Endodermal cell (in vitro differentiated cells): ENCODE measurements at places on chromosomes 12 and 14. TPM values are rescaled to one million over a fixed set of nuclear protein-coding genes. Genes with fewer than 3 reads are reported as not detected.

DNA sequence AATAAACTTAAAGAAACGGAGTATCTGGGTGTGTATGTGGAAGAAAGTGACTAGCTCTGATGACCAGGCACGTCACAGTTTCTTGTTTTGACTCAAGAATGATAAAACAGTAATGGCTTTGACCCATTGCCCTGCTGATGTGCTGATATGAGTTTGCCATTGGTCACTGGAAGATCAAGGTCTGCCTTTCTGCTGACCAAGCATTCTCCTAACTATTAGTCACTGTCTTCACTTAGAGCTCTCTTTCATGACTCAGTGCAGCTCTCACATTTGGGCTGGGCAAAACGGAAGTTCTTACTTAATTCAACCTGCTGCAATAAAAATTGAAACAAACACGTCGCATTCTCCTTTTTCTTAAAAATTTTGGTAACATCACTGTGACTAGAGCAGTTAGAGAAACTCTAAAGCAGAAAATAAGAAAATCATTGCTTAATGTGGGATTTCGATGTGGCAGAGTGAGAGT lies 366.7 kb downstream of the BTG1 start:
- H3K27ac ChIP-seq = no peak overlapping the region
- H3K27me3 ChIP-seq = no peaks in the 10 kb centered on the region
- H3K36me3 ChIP-seq = no peaks in the 10 kb centered on the region
- H3K4me1 ChIP-seq = no peaks in the 10 kb centered on the region
- no peak overlapping the region for H3K4me3 ChIP-seq

Gene GUCY2C
- total RNA-seq = 0.54 to 1.4 TPM (median 1.0 TPM) in 3 replicates

- no peaks in the 10 kb centered on the region for H3K27me3 ChIP-seq
- H3K4me3 ChIP-seq = no peak overlapping the region
- peak overlapping the region; percentile 38 for H3K27ac ChIP-seq
- DNase-seq = no peak
These were observed 11.8 kb upstream of the ENDOU start for GRCh38 chr12:47736877-47737676.

- H3K27me3 ChIP-seq = no peaks in the 10 kb centered on the region
- H3K4me3 ChIP-seq = no peak overlapping the region
- H3K4me1 ChIP-seq = peaks cover 7% of the 10 kb centered on the region
- H3K36me3 ChIP-seq = peaks cover 45% of the 10 kb centered on the region
- no peak overlapping the region for H3K27ac ChIP-seq
These were observed 866 bp downstream of the NPFF start for GRCh38 chr12:53506450-53506785.

Gene PLEKHA5
- 117 and 139 TPM in 2 replicates for total RNA-seq

- H3K27ac ChIP-seq = no peak overlapping the region
- H3K4me3 ChIP-seq = no peak overlapping the region
- peaks cover 50% of the 10 kb centered on the region for H3K27me3 ChIP-seq
- H3K36me3 ChIP-seq = no peaks in the 10 kb centered on the region
- H3K4me1 ChIP-seq = peaks cover 22% of the 10 kb centered on the region
- DNase-seq = no peak
These were observed 20.2 kb downstream of the FBXL14 start for GRCh38 chr12:1573960-1574864.

DNA sequence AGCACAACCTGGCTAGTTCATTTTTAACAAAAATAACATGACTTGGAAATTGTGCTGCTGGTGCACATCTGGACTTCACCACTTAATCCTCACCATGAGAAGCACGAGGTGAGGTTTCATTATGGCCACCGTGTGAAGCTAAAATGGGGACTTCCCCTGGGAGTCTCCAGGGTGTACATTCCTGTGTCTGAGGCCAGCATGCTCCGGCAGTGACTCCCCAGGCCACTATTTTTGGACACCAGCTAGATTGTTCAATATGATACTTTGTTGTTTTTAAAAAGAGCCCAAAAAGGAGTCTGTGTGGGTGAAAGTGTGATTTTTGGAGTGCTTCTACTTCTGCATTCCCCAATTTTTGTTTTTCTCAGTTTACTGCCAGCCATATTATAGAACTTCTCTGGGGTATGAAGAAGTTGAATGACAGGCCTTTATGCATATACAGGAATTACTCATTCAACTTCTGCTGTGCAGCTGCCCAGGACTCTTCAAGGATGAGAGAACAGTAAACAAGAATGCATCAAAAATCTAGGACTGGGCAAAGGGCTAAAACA lies 16.9 kb upstream of the AICDA start:
- no peak for DNase-seq
- H3K36me3 ChIP-seq = no peaks in the 10 kb centered on the region
- no peak overlapping the region for H3K27ac ChIP-seq
- H3K4me3 ChIP-seq = no peak overlapping the region

DNA sequence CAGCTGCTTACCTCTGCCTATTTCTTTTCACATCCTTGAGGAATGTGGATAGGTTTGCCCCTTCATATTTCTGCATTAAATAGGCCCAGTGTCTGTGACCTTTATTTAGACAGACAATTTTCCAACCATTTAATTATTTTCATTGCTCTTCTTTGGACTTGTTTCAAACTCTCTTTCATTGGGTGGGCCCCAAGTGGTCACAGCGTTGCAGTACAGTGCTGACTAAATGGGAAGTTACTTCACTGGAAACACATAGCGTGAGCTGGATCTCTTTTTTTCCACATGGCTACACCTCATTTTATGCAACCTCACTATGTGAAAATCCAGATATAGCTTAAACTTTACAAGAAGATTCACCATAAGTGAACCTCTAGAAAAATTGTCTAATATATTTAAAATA lies 438.9 kb downstream of the ADAMTS20 start:
- H3K4me3 ChIP-seq = no peak overlapping the region
- H3K27ac ChIP-seq = no peak overlapping the region
- H3K4me1 ChIP-seq = no peaks in the 10 kb centered on the region

GRCh38 chr14:68688872-68689371 lies 103.9 kb downstream of the ZFP36L1 start:
- H3K4me3 ChIP-seq = no peak overlapping the region
- no peaks in the 10 kb centered on the region for H3K36me3 ChIP-seq
- no peak for DNase-seq
- H3K4me1 ChIP-seq = no peaks in the 10 kb centered on the region
- peak overlapping the region; percentile 92 for H3K27ac ChIP-seq

DNA sequence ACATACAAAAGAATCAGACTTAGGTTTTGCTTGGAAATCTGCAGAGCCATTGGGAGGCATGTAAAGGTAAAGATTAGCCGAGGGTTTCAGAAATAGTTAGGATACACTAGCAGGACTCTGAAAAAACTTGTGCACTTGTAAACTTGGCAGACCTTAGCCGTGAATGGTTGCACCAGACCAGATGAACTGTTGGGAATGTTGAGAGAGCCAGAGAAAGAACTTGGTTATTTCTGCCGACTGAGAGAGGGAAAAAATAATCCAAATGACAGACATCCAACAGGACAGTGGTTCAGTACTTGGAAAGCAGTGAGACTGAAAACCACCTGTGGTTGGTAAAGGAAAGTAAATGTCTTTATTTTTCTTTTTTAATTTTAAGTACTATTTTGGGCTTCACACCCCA lies 222.5 kb upstream of the DDHD1 start:
- H3K4me3 ChIP-seq = no peak overlapping the region
- no peak for DNase-seq

- peaks cover 16% of the 10 kb centered on the region for H3K36me3 ChIP-seq
- H3K4me3 ChIP-seq = no peak overlapping the region
- H3K4me1 ChIP-seq = no peaks in the 10 kb centered on the region
- peak; percentile 41 for DNase-seq
- H3K27me3 ChIP-seq = no peaks in the 10 kb centered on the region
These were observed 10.0 kb downstream of the ANKRD9 start for GRCh38 chr14:102499401-102500157.

DNA sequence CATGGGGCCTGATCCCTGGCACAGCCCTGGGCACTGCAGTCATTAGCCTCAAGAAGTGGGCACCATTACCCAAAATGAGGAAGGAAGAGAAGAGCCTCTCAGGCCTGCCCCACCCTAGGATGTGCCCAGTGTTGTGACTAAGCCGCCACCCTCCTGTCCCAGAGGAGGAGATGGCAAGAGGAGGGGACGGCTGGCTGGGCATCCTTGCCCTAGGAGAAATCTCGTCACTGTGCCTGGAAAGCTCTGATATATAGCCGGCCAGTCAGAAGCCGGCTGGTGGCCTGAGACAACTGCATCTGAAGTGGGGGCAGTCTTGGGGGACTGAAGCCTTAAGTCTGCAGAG lies 115.2 kb downstream of the LGMN start:
- no peaks in the 10 kb centered on the region for H3K36me3 ChIP-seq
- peaks cover 18% of the 10 kb centered on the region for H3K27me3 ChIP-seq
- no peak overlapping the region for H3K4me3 ChIP-seq
- no peaks in the 10 kb centered on the region for H3K4me1 ChIP-seq
- DNase-seq = no peak
- H3K27ac ChIP-seq = no peak overlapping the region

- no peak overlapping the region for H3K27ac ChIP-seq
- H3K27me3 ChIP-seq = peaks cover 19% of the 10 kb centered on the region
- H3K4me3 ChIP-seq = no peak overlapping the region
- H3K4me1 ChIP-seq = no peaks in the 10 kb centered on the region
- peaks cover 20% of the 10 kb centered on the region for H3K36me3 ChIP-seq
- no peak for DNase-seq
These were observed 13.7 kb downstream of the SIX4 start for GRCh38 chr14:60710494-60710893.

DNA sequence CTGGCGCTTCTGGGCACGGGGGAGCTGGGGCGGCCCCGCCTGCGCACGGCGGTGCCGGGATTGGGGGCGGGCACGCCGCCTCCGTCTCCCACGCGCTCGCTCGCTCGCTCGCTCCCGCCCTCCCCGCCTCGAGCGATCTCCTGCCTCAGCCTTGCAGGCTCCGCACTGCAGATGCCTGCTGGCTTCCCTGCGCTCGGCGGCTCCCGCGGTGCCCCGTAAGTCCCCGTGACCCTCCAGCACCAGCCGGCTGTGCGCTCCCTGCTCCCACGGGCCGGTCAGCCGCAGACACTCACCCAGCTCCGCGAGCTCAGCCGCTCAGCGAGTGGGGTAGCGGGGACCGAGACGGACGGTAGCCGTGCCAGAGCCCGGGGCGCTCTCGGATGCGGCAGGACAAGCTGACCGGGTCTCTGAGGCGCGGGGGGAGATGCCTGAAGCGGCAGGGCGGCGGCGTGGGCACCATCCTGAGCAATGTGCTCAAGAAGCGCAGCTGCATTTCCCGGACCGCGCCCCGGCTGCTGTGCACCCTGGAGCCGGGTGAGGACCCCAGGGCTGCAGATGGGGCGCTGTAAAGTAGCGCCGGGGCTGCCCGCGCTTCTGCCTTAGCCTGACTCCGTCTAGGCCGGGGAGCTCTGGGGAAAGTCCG lies at the start of gene TBC1D30:
TBC1D30 (plus strand) TSS at position 148 of the 643 bp plus-strand sequence; CDS start at position 381, 233 bp downstream.
- peak within 1 kb of the TSS; percentile 77 for H3K4me3 ChIP-seq
- H3K27ac ChIP-seq = no peak within 1 kb of the TSS
- peaks cover 77% of the 10 kb centered on the region for H3K27me3 ChIP-seq
- peaks cover 5% of the 10 kb centered on the region for H3K4me1 ChIP-seq

Gene ACACB
- 5.2 to 9.3 TPM (median 6.8 TPM) in 3 replicates for total RNA-seq

- no peak overlapping the region for H3K27ac ChIP-seq
- DNase-seq = no peak
- H3K27me3 ChIP-seq = no peaks in the 10 kb centered on the region
- H3K4me3 ChIP-seq = no peak overlapping the region
- H3K4me1 ChIP-seq = no peaks in the 10 kb centered on the region
- no peaks in the 10 kb centered on the region for H3K36me3 ChIP-seq
These were observed 95.0 kb downstream of the LMNTD1 start for GRCh38 chr12:25458047-25458552.

Gene LRRC10
- total RNA-seq = not detected in 3 replicates

- no peaks in the 10 kb centered on the region for H3K4me1 ChIP-seq
- DNase-seq = no peak
- no peaks in the 10 kb centered on the region for H3K27me3 ChIP-seq
- no peak overlapping the region for H3K27ac ChIP-seq
- H3K4me3 ChIP-seq = no peak overlapping the region
These were observed 290.8 kb downstream of the PRKD1 start for GRCh38 chr14:29636870-29637269.

GRCh38 chr12:6212086-6212485 lies 11.9 kb downstream of the CD9 start:
- no peak for DNase-seq
- H3K27ac ChIP-seq = no peak overlapping the region
- H3K4me1 ChIP-seq = peaks cover 8% of the 10 kb centered on the region

Gene PTGDR
- 0.09 TPM in 1 of 2 replicates, not detected in the other for total RNA-seq

Gene BDKRB1
- total RNA-seq = not detected in 3 replicates

DNA sequence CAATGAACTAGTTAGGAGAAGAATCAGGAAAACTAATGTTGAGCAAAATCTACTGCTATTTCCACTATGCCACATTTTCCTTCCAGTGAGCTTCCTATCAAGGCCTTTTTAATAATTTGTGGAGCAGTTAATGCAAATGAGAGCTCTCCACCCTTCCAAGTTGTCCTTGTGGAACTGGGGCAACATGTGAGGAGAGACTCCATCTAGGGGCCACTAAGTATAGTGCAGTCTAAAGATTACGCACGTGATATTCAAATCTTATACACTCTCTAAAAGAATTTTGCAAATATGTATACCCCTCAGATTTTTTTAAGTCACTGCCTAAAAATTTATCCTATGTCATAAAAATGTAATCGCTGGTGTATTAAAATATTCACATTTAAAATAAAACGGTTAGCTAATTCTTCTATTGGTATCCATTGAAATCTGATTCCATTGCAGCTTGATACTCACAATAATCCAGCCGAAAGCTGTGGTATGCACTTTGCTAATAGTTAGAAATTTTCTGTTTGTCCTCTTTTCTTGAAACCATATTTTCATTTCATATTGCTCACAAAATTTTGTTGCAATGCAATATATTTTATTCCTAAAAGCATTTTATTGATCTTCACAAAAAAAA lies 100.1 kb downstream of the PAH start:
- H3K4me1 ChIP-seq = no peaks in the 10 kb centered on the region
- no peak overlapping the region for H3K27ac ChIP-seq
- no peak for DNase-seq
- H3K36me3 ChIP-seq = no peaks in the 10 kb centered on the region
- peaks cover 32% of the 10 kb centered on the region for H3K27me3 ChIP-seq

GRCh38 chr12:67772267-67773169 lies 124.0 kb downstream of the DYRK2 start:
- H3K27ac ChIP-seq = peak overlapping the region; percentile 87
- H3K36me3 ChIP-seq = no peaks in the 10 kb centered on the region
- peaks cover 4% of the 10 kb centered on the region for H3K4me1 ChIP-seq
- H3K27me3 ChIP-seq = peaks cover 18% of the 10 kb centered on the region
- peak overlapping the region; percentile 53 for H3K4me3 ChIP-seq

- H3K27me3 ChIP-seq = peaks cover 71% of the 10 kb centered on the region
- DNase-seq = peak; percentile 87
- peak within 1 kb of the TSS; percentile 78 for H3K4me3 ChIP-seq
- H3K27ac ChIP-seq = no peak within 1 kb of the TSS
- H3K36me3 ChIP-seq = no peaks in the 10 kb centered on the region
These were observed at the start of gene STXBP6 for GRCh38 chr14:25049568-25050268. Gene STXBP6, minus strand, starts transcription at chr14:25050147. Its CDS starts 75,329 bp downstream, at chr14:24974818.

DNA sequence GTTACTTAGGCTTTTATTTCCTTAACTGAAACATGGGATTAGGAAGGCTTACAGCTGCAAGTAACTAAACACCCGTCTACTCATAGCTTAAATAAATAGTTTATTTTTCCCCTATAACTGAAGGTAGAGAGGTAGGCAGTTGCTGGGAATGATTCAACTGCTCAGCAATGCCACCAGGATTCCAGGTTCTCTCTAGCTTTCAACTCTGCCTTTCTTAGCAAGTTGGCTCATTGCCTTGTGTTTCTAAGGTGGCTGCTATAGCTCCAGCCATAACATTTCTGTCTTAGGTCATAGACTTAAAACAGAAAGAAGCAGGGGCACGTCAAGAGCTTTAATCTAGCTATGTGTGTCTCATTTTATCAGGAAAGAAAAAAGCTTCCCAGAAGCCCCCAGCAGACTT lies 103.7 kb upstream of the MDM1 start:
- H3K36me3 ChIP-seq = no peaks in the 10 kb centered on the region
- no peaks in the 10 kb centered on the region for H3K27me3 ChIP-seq
- no peak overlapping the region for H3K4me3 ChIP-seq
- peaks cover 6% of the 10 kb centered on the region for H3K4me1 ChIP-seq
- no peak overlapping the region for H3K27ac ChIP-seq

Gene AP5M1
- total RNA-seq = 27.4 to 58.4 TPM (median 53.9 TPM) in 3 replicates
